Nephron progenitor cell (in vitro differentiated cells): ENCODE measurements at places on chromosomes 6 and 20.
A peak's percentile ranks its signal among the peaks of the same experiment; 100 is the strongest.

DNA sequence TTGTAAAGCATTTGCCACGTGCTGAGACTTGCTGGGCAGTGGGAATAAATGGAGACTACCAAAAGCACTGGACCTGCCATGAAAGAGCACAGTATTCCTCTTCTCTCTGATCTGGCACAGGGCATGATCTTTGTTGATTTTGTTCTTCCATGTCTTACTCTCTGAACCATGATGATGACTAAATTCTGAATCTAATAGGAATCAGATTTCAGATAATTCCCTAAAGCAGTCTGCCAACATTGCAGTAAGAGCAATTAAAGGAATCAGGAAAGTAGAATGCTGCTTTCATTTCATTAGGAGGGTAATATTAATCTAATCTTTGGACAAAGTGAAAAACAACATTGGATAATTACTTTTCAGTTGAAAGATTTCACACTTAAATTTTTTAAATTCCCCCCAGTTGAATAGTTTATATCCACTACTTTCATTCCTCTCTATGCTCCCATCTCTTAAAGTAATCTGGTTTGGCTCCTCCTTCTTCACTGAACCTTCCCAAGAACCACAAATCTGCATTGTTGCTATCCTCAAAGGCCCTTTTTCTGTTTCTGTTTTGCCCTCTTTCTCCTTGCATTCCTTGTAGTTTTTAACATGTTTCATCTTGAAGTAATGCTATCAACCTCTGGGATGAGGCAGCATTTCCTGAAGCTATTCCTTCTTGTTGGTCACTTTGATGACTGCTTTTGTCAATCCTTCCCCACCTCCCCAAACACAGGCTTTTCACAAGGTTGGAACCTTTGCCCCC lies 243.2 kb upstream of the TENT5A start:
- no peak for DNase-seq

DNA sequence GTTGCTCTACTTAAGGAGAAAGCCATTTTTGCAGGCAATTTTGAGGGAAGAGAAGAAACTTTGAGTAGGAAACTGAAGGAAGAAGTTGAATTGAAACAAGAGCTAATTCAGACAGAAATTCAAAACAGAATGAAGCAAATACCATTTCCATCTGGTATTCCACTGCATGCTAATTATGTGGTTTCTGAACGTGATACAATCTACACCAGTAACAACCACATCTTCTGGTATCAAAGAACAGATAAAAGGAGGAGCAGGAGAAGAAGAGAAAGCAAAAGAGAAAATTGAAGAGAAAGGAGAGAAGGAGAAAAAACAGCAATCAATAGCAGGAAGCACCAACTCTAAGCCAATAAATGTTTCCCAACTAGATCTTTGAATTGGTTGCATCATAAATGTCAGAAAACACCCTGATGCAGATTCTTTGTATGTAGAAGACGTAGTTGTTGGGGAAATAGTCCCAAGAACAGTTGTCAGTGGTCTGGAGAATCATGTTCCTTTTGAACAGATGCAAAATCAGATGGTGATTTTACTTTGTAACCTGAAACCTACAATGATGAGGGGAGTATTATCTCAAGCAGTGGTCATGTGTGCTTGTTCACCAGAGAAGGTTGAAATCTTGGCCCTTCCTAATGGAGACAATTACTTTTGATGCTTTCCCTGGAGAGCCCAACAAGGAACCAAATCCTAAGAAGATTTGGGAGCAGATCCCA lies 132.4 kb downstream of the MACROD2 start:
- DNase-seq: no peak

DNA sequence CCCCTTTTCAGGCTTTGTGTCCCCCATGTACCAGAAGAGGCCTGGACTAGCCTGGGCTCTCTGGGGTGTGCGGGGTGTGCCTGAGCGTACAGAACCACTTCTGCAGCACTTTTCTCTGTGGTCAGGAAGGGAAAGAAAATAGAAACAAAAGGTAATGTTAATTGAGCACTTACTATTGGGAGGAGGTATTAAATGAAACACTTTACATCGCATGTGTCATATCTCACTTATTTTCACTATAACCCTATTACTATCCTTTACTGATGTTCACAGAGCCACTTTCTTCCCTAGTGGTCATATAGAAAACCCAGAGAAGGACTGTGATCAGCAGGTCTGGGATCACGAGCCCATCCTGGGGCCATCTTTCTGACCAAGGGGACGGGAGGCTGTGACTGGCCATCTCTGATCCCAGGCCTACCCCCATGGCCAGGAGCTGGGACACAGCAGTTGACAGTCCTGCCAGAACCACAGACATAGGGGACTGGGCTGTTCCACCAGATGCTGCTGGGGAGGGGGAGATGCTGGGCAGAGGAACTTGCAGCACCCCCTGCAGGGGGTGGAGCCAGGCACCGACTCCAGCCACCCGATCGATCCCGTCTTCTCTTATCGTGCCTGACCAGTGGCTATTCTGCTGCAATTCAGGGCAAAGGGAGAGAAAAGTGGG lies 107.6 kb downstream of the VEGFA start:
- DNase-seq: no peak

DNA sequence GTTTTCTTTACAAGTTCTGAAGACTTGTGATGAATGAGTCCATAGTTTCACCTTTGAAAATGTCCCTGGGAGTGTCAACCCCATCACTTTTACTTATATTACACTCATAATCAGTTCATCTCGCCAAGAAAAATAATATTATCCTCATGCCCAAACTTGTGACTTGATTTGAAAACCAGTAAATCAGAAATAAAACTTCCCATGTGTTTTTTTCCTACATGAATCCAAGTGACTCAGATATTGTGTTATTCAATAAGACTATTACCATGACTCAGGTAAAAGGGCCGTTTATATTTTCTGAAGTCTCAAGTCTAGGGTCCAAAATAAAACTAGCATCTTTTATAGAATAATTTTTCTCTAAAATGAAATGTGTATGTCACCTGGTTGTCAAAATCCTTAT lies 15.8 kb upstream of the CYP24A1 start:
- DNase-seq: no peak

DNA sequence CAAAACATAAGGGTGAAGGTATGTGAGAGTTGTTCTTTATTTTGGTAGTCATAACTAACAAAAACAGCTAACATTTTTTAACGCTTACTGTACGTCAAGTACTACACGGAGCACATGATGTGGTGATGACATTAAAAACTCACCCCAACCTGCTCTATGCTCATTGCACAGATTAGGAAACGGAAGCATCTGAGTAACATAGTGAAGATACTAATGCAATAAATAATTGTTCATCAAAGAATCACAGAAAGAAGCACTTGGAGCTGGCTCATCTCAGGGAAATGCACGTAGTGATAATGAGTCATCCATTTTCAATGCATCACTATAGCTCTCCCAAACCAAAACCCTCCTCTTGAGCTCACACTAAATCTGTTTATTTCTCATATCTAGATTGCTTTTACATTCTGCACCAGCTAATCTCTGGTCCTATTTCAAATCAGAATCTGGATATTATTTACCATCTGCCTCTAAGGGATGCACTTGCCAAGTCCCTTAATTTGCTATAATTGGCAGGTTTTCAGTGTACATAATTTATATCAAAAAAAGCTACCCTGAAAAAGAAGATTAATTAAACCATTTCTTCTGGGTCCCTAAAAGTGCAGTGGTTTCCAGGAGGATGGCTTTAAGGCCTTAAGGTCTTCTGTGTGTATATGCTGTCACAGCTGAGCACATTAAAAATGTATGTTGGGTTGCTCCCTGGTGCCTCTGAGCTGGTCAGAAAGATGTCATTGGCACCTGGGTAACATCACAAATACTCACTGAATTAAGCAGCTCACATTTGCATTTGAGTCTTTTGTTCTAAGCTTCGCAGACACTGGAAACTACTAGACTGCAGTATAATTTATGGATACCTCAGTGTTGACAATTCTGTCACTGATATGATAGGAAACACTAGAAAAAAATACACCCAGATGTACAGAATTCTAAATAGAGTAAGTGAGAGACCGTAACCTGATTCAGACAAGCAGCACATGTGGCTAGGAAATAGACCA lies 677.4 kb upstream of the CITED2 start:
- no peak for DNase-seq

DNA sequence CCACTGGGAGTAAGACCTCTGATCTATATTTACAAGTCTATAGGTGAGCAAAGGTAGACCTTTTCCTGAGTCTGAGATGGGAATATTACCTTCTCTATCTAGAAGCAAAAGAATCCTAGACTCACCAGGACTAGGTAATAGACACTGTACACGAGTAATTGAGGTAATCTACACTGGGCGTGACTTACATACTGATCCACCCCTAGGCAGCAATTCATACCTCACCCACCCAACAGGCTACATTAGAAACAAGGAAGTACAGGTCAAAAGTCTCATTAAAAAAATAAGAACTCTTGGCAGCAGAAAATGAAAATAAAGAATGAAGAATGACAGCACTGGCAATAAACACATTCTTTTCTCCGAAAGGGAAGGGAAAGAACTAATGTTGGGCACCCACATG lies 7.6 kb downstream of the CSNK2A1 start:
- DNase-seq: no peak

GRCh38 chr6:21601932-21602390 lies 8.4 kb downstream of the SOX4 start:
- DNase-seq: no peak

DNA sequence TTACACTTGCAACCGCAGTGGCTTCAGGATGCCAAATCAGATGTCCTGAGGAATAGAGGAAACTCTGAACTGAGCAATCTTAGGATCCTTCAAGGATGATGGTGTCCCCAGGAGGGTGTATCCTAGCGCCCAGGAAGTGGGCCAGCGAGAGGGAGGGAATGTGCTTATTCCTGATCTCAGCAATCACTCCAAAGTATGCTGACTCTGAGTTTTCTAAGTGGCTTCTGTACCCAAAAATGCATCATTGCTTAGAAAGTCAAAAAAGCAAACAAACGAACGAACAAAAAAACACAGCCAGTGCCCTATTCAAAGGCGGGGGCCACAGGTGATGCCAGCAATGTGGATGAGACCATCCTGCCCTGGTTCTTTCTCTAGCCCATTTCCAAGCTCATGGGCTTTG lies 230.6 kb downstream of the NRN1 start:
- DNase-seq: no peak

- DNase-seq: no peak
Measured at GRCh38 chr6:41914869-41915530, 5.9 kb downstream of the MED20 start.

DNA sequence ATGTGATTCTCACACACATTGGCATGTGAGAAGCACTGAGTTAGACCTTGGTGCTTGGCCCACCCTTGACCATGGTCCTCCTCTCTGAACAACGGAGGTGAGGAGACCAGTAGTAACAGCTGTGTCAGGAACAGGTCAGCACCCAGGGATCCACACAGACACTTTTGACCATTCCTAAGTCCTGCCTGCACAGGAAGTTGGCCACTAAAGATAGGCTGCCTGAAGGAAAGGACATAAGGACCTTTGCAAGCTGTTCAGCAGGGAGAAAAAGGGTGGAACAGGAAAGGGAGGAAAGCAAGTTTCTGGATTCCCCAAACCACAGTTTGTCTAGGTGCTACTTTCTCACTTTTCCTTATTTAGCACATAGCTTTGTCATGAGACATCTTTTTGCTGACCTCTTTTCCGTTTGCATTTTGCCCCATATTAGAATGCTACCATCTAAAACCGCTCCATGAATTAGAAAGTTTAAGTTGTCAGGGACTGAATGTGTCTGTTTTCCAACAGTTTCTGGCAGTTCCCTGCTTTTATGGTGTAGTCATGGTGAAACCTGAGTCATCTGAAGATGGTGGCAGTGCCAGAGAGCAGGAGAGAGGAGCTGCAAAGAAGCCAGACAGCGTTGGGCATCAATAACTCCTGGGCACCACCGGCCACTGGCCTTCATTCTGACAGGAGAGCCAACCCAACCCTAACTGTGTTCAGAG lies 1.1 kb upstream of the CD109 start:
- DNase-seq: no peak

GRCh38 chr6:28673417-28673786 lies 147.7 kb downstream of the GPX5 start:
- no peak for DNase-seq

- DNase-seq: peak; percentile 3
Measured at GRCh38 chr6:64266351-64266821, 630.8 kb downstream of the PHF3 start.

DNA sequence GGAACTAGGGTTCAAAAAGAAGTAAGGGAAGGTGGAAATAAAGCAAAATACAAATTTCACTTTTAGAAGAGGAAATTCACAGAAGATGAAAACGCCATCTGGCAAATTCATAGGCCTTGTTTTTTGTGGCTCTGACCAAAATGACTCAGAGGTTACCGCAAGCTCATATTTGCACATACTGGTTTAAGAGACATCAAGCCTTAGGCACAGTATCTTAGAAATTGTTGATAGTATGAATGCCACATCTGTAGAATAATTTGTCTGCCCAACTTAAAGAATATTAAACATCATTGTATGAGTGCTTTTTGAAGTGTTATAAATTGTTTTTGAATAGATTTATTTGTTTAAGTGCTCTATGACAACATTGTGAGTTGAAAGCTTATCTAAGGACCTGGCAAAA lies 10.6 kb downstream of the TAAR1 start:
- no peak for DNase-seq

GRCh38 chr20:34564833-34565232 lies 6.3 kb downstream of the MAP1LC3A start:
- DNase-seq: no peak

DNA sequence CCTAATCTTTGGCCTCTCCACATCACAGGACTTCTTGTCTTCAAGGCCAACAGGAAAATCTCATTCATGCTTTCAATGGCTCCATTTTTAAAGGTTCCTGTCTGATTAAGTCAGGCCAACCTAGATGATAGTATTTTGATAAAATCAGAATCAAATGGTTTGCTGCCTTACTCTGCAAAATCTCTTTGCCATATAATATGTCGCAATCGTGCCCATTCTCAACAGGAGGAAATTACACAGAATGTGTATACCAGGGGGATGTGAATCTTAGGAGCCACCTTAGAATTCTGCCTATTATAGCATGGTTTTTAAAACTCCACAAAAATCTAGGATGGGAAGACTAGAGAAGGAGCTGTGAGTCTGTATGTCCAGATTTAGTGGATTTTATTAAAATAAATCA lies 612.9 kb upstream of the MAN1A1 start:
- DNase-seq: no peak

- no peak for DNase-seq
Measured at GRCh38 chr20:438571-439469, 23.5 kb downstream of the TBC1D20 start.

DNA sequence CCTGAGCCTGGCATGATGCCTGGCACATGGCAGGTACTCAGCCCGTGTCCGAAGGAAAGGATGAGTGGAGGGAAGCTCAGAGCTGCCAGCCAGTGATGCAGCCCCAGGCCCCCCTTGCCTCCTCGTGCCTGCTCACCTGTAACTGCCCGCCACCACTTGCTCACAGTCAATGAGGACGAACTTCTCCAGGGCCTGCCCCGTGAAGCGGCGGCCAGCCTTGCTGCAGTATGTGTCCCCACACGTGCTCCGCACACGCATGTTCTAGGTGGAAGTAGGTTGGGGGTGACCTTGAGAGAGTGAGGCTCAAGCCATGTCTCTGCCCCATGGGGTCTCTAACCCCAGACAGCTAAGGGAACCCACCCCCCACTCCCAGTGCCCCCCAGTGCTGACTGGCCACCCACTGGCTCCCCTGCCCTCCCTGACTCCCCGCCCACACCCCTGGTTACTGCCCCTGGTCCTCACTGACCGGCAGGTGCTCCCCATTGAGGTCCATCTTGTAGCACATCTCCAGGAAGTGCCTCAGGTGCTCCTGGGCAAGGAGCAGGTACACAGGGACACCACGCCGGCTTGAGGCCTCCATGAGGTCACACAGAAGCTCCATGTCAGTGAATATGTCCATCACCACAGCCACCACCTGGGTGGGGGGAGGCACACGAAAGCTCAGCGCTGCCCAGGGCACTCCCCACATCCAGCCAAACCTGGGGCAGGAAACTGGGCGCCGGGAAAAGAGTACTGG lies 3.7 kb downstream of the FAM83C start:
- no peak for DNase-seq

- DNase-seq: no peak
Measured at GRCh38 chr20:24503352-24503931, 34.0 kb downstream of the SYNDIG1 start.
